Stimulated activated CD4-positive, alpha-beta T cell treated with anti-CD3 and anti-CD28 coated beads, Interleukin-15, amount 100 ng/mL, for 48 hours (primary cell): ENCODE measurements at places on chromosomes 2 and 18.

DNA sequence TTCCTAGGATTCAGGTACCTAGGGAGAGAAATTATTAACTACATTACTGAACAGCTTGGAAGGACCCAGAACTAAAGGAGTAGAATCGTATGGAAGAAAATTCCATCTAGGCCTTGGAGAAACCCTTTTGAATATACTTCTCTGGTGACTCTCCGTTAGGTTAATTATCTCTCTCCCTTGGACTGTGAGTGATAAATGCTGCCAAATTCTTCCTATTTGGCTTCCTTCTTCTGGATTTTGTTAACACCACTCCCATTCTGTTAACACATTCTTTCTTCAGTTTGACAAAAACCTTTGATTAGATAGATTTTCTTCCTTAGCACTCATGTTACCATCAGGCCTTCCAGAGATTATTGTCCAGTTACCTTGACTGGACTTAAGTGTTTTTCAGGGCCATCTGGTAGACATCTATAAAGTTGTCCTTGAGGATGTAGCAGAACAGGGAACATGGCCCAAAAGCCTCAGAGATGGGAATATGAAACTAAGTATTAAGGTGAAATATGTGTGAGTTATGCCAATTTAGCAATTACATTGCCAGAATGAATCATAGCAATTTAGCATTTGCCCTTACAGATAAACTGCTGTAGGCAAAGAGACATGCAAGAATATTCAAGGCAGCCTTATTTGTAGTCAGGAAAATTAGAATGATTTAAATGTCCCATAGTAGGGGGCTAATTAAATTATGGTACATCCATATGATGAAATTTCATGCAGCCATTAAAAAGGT lies 6.7 kb downstream of the CYP27A1 start:
- DNase-seq: no peak

GRCh38 chr2:177015356-177015923 lies 197.2 kb upstream of the HNRNPA3 start:
- no peak for DNase-seq

DNA sequence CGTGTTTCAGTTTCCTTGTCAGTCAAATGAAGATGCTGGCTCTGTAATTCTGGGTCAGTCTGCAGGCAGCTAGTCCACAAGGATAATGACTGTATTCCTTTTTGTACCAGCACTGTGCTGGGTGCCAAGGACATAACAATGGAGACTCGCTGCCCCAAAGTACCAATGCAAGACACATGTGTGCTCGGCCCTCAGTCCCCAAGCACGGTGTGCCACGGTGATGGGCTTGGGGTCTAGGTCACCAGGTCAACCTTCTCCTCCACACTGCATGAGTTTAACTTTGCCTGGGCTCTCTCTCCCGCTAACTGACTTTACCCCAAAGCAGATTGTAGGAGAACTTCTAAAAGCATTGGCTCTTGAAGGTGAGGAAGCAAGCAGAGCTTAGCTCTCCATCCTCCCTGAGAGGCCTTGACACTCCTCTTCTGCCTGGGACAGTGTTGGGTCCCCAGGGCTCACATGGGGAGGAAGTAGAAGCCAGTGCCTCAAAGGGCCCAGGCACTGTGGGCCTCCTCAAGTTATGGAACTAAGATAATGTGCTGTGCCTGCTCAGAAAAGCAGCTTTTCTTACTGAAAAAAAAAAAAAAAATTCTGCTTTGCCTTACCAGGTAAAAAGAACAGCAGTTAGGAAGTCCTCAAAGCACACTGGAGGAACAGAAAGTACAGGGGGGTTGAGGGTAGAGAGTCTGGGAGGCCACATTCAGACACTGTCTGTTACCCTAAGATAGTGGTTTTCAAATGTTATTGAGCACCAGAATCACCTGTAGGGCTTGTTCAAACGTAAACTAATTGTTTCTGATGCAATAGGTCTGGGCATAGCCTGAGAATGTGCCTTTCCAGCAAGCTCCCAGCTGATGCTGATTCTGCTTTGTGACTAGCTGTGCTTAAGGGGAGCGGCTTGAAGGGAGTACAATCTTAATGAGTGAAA lies 276.4 kb upstream of the CXCR4 start:
- no peak for DNase-seq

DNA sequence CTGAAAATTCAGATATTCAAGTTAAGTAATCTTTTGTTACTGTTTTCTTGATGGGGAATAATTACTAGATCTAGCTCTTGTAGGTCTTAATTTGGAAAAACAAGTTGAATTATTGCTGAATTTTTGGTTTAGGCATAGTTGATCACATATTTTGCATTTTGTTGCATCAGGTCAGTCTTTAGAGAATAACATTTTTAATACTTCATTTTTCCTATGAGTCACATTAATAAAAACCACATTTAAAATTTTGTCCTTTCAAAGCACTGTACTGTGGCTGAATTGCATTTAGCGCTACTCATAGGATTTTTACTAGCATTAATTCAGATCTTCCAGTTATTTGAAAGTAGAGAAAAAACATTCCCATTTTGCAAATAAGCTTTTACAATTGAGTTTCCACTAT lies 23.2 kb downstream of the MAP4K4 start:
- no peak for DNase-seq

DNA sequence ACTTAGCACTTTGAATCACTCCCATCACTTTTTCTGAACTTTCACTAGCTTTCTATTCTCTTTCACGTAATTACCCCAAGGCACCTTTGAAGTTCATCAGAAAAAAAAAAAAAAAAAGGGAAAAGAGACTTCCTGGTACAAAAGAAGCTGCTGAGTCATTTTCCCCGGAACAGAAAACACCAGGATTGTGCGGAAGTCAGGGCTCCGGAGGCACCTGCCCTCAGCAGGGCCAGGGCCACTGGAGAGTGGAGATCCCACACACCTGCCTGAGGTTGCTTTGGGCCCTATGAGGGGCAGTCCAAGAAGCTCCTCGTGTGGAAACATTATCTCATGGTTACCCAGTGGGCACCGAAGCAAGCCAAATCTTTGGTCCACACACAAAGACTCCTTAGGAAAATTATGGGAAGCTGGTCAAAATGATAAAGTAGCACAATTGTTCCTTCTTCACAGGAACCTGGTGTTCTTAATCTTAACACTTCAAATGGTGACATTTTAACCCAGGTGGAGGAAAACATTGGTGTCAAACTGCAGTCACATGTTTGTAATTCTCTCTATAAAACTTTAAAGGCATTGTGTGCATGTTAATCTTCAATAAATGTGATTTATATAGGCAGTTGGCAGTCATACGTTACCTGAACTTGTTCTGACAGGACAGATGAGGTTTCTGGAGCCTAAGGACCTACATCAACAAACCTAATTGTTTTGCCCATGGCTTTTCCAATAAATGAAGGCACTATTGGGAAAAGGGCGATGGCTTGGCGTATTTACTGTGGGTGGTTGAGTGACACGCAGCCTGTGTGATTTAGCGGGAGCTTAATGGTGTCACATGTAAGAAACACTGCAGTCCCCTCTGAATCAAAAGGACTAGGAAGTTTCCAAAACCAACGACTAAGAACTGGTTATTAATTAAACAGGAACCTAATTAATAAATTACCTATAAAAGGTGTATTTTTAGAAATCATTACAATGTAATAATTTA lies 23.4 kb upstream of the FAM110C start:
- no peak for DNase-seq

DNA sequence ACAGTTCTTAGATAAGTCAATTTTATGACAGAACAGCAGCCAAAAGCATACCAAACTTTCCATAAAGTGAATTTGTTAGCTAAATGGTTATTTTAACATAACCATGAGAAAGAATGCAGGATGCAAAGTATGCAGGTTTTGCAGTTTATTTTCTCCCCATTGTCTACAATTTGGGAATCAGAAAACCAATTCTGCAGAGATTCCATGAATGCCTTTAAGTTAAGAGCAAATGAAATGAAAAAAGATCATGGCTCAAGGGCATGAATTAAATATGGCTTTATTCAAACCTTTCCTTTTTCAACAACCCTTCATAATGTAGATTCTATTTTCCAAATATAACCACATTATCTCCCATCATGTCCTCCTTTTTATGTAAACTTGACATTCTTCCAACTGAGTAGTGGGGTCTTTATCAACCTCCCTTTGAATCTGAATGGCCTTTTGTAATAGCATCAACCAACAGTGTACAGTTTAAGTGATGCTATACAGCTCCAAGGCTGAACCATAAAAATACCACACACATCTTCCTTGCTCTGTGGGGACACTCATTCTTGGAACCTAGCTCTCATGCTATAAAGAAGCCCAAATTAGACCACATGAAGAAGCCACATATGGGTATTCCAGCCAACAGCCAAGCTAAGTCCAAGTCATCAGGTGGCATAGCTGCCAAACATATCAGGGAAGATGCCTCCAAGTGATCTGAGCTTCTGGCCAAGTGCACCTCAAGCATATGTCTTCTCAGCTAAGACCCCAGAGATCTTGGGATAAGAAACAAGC lies 49.8 kb downstream of the PIAS2 start:
- DNase-seq: no peak

- DNase-seq: no peak
These were observed 77.4 kb upstream of the GPC1 start for GRCh38 chr2:240358080-240358479.
